ENCODE measurements at places on chromosomes 1 and 21.

DNA sequence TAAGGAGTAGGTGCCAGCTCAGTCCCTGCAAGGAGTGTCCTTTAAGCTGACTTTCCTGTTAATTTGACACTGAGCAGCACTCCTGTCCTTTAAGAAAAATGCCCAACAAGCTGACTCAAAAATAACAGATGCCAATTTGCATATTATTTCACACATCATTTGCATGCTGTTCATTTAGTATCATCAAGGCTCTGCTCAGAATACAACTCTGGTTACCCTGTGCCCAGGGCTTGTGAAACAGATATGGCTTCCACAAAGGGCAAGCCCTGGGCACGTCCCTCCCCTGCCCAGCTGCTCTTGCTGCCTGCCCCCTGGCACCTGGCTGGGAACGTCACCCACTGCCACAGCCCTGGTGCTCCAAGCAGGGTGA lies 10.3 kb downstream of the KCNN3 start:
- DNase-seq: no peak

- DNase-seq: no peak
These were observed 3.2 kb downstream of the LBR start for GRCh38 chr1:225424562-225425200.

- DNase-seq: no peak
These were observed 124.4 kb downstream of the SPATA46 start for GRCh38 chr1:162252214-162252613.

DNA sequence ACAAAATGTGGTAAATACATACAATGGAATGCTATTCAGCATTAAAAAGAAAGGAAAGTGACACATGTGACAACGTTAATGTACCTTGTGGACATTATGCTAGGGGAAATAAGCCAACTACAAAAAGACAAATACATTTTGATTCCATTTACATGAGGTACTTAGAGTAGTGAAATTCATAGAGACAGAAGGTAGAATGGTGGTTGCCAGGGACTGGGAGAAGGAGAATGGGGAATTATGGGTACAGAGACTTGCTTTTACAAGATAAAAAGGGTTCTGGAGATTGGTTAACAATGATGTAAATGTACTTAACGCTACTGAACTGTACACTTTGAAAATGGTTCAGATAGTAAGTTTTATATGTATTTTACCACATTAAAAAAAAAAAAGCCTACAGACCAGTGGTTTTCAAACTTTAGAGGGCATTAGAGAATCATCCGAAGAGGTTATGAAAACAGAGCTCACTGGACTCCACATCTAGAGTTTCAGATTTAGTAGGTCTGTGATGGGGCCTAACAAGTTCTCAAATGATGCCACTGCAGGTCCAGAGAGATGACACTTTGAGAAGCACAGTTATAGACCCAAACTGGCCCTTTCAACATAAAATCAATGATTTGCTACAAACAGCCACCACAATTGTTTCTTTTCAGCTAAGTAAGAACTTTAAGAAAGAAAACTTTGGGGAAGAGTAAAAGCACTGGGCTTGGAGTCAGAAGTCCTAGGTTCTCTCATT lies 9.6 kb upstream of the ADCY10 start:
- DNase-seq: no peak

DNA sequence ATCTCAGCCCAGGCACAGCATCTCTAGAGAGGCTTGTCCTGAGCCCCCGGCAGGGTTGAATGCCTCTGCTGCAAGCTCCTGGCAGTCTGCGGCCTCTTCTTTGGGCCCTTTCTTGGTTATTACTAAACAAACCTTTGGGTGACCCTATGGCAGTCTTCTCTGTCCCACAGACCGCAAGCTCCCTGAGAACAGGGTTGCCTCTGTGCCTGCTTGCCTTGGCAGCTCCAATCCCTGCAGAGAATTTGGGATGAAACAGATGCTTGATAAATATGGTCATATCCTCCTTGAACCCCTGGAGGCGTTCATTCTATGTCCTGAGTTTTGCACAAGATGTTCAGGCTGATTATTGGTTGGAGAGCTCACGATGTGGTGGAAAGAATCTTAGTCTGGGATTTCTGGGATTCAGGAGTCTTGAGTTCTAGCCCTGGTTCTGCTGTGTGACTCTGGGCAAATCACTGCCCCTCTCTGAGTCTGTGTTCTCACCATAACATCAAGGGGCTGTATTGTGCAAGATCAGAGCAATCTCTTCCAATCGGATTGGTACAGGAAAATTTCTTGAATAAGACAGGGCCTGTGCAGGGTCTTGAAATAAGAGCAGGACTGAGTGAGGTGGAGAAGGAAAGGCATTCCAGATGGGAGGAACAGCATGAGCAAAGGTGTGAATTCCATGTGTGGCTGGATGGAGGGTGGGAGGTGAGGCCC lies 49.6 kb downstream of the EDN2 start:
- DNase-seq: no peak

- DNase-seq: no peak
These were observed 780.5 kb downstream of the MRPL39 start for GRCh38 chr21:24826822-24827221.

DNA sequence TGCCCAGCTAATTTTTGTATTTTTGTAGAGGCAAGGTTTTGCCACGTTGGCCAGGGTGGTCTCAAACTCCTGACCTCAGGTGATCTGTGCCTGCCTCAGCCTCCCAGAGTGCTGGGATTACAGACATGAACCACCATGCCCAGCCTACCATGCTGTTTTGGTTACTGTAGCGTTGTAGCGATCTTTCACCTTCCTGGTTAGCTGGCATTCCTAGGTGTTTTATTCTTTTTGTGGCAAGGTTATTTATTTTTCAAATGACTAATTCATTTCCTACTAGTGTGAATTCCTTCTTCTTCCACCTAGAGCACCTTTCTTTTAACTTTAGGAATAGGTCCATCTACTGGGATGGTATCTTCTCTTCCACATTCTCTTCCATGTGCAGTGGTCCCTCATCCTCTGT lies 29.3 kb downstream of the TMEM200B start:
- no peak for DNase-seq

- DNase-seq: peak; percentile 54
These were observed 5.2 kb upstream of the FCER1G start for GRCh38 chr1:161209790-161210409.

- DNase-seq: no peak
These were observed 112.6 kb upstream of the ADAR start for GRCh38 chr1:154720328-154721297.

GRCh38 chr21:36769051-36769839 lies 70.3 kb downstream of the SIM2 start:
- no peak for DNase-seq

GRCh38 chr1:216532251-216532798 lies 109.1 kb upstream of the USH2A start:
- no peak for DNase-seq

DNA sequence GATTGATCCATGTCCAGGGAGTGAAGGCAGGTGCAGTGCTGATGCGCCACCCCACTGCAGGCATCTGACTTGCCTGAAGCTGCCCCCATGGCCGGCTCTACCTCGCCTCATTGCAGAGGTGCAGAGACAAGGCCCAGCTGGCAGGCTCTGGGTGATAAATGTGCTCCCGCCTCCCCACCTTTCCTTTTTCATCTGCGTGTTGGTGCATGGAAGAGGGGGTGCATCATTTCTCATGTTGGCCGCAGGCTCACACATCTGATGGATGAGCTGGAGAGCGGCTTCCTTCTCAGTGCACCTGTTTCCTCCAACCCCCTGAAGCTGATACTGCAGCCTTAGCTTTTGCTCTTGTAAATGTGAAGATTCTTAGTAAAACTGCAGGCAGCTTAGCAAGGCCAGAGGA lies 306.0 kb upstream of the KAZN start:
- DNase-seq: no peak

DNA sequence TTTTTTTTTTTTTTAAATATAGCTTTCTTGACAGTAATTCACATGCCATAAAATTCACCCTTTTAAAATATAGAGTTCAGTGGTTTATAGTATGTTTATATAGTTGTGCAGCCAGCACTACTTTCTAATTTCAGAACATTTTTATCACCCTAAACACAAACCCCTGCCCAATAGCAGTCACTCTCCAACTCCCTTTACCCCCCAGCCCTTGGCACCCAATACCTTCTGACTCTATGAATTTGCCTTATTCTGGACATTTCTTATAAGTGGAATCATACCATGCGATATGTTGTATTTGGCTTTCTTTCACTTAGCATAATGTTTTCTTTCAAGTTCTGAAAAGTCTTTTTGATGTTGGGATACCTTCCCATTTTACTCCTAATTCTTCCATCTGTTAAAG lies 42.5 kb upstream of the NEXN start:
- DNase-seq: no peak

DNA sequence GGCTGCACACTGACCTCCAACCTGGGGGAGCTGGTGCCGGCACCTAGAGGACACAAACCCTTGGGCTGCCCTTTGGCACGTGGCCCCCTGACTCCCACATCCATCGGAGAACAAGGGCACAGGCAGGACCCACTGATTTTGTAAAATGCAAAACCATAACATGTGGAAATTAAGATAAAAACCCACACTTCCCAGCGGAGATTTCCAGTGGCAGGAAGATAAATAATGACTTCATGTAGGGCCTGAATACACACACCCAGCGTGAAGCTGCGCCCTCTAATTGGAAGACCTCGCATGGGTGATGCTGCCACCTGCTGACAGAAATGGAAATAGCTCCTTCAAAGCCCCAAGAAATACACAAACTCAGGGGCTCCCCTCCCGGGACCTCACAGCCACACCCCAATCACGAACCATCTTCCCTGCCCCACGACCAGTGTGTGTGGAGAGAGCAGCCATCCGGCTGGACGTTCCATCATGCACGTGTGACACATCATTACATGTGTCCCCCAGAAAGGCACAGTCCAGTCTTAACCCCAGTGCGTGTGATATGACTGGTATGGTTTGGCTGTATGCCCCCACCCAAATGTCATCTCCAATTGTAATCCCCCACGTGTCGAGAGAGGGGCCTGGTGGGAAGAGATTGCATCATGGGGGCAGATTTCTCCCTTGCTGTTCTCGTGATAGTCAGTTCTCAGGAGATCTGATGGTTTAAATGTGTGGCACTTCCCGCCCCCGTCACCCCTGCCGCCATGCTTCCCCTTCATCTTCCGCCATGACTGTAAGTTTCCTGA lies 5.7 kb upstream of the TPRG1L start:
- DNase-seq: peak; percentile 63

DNA sequence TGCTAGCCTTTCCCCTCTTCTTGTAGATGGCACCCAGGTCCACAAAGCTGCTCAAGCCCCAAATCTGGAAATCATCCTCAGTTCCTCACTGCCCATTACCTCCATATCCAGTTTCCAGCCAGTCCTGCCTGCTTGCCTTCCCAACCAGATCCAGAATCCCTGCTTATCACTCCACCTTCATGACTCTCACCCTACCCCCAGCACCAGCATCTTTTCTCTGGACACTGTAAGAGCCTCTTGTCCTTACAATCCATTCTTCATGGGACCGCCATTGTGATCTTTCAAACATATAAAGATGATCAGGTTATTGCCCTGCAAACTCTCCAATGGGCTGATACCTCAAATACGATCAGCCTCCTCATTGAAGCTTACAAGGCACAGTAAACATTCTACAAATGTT lies 23.5 kb upstream of the NPL start:
- no peak for DNase-seq

DNA sequence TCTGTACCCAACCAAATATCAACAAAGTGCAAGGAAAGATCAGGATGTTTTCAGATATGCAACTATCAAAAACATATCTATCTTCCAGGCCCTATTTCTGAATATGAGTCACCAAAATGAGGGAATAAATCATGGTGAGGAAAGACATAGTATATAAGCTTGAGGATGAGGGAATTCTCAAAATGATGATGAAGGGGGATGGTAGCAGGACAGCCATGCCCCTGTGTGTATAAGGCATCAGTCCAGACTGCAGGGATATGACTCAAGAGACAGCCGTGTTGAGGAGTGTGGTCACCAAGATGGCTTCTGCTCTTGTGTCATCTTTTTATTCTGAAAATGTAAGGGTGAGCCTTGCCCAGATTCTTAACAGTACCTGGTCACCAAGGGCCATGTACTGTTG lies 4.4 kb upstream of the WDR64 start:
- no peak for DNase-seq

DNA sequence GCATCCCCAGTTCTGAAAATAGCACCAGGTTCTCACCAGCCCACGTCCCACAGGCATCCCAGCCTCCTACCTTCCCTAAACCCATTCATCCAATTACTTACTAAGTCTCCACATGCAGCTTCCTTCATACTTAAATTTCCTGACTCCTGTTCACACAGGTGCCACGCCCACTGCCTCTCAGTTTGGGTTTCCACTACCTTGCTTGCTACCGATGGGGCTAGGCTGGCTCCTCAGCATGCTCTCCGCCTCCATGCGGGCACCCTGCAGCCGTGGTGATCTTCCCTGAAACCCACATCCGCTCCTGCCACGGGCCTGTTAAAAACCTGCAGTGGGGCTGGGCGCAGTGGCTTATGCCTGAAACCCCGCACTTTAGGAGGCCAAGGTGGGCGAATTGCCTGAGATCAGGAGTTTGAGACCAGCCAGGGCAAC lies 70.4 kb upstream of the ANGPTL1 start:
- no peak for DNase-seq

GRCh38 chr1:172324761-172325160 lies 95.7 kb upstream of the C1orf105 start:
- no peak for DNase-seq

- no peak for DNase-seq
These were observed 120.1 kb downstream of the BACH1 start for GRCh38 chr21:29418813-29419212.

- no peak for DNase-seq
These were observed 122.5 kb upstream of the CACYBP start for GRCh38 chr1:174877208-174877673.

DNA sequence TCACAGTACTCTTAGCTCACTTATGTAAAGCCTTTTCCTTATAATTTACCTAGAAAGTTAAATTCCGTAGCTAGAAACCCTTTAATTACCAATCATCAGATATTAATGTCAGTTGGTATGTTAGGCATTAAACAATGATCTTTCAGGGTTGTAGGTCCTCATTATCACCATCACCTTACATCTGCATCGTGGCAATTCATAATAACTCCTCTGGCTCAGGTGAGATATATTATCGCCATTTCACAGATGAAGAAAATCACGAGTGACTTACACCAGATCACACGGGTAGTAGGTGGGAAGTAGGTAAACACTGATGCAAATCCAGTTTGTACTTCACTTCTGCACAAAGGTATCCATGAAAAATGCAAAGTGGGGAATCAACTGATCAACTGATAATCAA lies 639 bp downstream of the NUP133 start:
- no peak for DNase-seq

DNA sequence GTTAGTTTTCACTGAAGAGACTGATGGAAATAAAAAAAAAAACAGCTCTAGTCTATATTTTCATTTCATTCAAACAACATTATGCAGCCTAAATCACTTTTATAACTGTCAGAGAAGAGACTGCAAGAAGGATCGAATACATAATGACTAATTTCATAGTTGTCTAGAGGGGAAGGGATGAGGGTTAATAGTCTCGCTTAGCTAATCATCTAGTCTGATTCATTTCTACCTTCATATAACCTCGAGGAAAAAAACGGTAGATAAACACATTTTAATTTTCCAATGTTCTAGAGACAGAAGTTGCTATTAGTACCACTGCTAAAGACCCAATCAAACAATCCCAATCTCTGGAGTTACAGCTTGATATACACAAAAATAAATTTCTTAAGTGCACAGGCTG lies 3.5 kb downstream of the FUBP1 start:
- no peak for DNase-seq
